ENCODE measurements at places on chromosomes 6 and 20. TPM values are rescaled to one million over a fixed set of nuclear protein-coding genes. Genes with fewer than 3 reads are reported as not detected.

The BMP6 gene
- polyA plus RNA-seq: 1.5 TPM

The DLL1 gene
- 39.3 TPM for polyA plus RNA-seq

The ADGRB3 gene
- 8.3 TPM for polyA plus RNA-seq

The PNPLA1 gene
- polyA plus RNA-seq: 3.3 TPM

The FAM83C gene
- 0.01 TPM for polyA plus RNA-seq

Data from large intestine (tissue), 12 donors.